ENCODE measurements at places on chromosomes 7 and 10. TPM values are rescaled to one million over a fixed set of nuclear protein-coding genes. Genes with fewer than 3 reads are reported as not detected.

GRCh38 chr7:139108266-139109187, 993 bp downstream of the ZC3HAV1 start:
- H3K4me1 ChIP-seq = peaks cover 28% of the 10 kb centered on the region
- peak overlapping the region; percentile 90 for H3K27ac ChIP-seq
- DNase-seq = peak; percentile 58
- H3K4me3 ChIP-seq = peak overlapping the region; percentile 95
- H3K27me3 ChIP-seq = no peaks in the 10 kb centered on the region
- H3K36me3 ChIP-seq = peaks cover 1% of the 10 kb centered on the region

- H3K27me3 ChIP-seq = no peaks in the 10 kb centered on the region
- no peak for DNase-seq
- no peak overlapping the region for H3K27ac ChIP-seq
- no peaks in the 10 kb centered on the region for H3K36me3 ChIP-seq
- H3K4me1 ChIP-seq = peaks cover 18% of the 10 kb centered on the region
These were observed 66.1 kb downstream of the STEAP1B start for GRCh38 chr7:22433710-22434460.

- no peak for DNase-seq
- H3K36me3 ChIP-seq = peaks cover 62% of the 10 kb centered on the region
- no peaks in the 10 kb centered on the region for H3K27me3 ChIP-seq
- H3K27ac ChIP-seq = no peak overlapping the region
- H3K4me3 ChIP-seq = no peak overlapping the region
These were observed 42.5 kb downstream of the NUP205 start for GRCh38 chr7:135600226-135600625.

DNA sequence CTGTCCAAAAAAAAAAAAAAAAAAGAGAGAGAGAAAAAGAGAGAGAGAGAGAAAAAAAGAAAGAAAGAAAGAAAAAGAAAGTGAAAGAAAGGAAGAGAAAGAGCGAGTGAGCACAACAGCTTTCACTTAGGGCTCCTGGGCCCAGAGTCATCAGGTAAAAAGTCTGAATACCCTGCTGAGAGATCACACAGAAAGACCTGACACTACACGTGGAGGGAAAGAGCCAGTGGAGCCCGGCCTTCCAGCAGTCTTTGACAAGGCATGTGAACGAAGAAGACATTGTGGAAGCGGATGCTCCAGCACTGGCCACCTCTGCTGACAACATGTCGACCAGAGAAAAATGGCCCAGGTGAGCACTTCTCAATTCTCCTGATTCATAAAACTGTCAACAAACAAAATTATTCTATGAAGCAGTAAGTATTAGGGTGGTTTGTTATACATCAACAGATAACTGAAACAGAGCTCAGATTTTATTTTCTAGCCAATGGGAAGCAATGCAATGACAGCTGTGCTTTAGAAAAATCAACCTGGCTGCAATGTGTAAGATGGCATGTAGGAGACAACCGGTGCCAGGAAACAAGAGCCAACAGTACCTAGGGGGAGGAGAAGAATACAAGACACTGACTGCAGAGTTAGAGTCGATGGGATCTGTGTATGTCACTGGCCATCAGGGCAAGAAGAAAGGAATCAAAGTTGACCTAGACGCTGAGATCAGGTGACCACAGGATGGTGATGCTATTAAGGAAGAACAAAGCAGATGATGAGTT, 4.4 kb downstream of the RNF216 start:
- H3K27me3 ChIP-seq = no peaks in the 10 kb centered on the region
- peaks cover 28% of the 10 kb centered on the region for H3K4me1 ChIP-seq
- no peak for DNase-seq
- H3K27ac ChIP-seq = peak overlapping the region; percentile 61
- H3K4me3 ChIP-seq = no peak overlapping the region

GRCh38 chr7:28926871-28927597, 31.1 kb downstream of the TRIL start:
- H3K27me3 ChIP-seq = no peaks in the 10 kb centered on the region
- H3K4me3 ChIP-seq = peak overlapping the region; percentile 61
- no peaks in the 10 kb centered on the region for H3K36me3 ChIP-seq
- H3K4me1 ChIP-seq = peaks cover 10% of the 10 kb centered on the region

ANKRD30A gene
- not detected for total RNA-seq

DNA sequence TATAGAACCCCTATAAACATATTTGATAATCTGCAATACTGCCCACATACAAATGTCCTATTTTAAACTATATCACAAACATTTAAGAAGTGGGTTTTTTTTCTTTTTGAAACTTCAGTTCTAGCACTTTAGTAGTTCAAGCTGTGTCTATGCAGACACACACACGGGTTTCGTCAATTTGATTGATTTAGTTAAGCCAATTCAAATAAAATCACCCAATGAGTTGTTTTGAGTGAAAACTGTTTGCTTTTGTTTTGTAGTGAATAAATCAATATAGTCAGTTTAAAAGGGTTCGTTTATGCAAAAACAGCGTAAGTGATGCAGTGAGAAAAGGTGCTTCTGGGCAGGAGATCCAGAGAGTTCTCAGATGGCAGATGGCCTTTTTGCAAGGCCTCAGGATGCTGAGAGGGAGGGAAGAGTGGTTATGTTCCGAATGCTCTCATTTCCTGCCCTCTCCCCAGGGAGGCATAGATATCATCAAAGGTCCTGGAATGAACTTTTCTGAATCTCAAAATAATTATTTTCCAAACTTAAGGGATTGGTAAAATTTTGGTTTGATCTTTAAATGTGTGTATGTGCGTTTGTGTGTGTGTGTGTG, 102.7 kb downstream of the AGMO start:
- H3K4me3 ChIP-seq = no peak overlapping the region
- no peak overlapping the region for H3K27ac ChIP-seq
- H3K27me3 ChIP-seq = no peaks in the 10 kb centered on the region
- H3K36me3 ChIP-seq = no peaks in the 10 kb centered on the region
- no peaks in the 10 kb centered on the region for H3K4me1 ChIP-seq

POMZP3 gene
- 13.3 TPM for total RNA-seq

GDF2 gene
- not detected for total RNA-seq

- no peak for DNase-seq
- H3K27ac ChIP-seq = no peak overlapping the region
- H3K4me3 ChIP-seq = no peak overlapping the region
- peaks cover 17% of the 10 kb centered on the region for H3K36me3 ChIP-seq
- H3K4me1 ChIP-seq = peaks cover 23% of the 10 kb centered on the region
- no peaks in the 10 kb centered on the region for H3K27me3 ChIP-seq
These were observed 2.1 kb downstream of the SLC4A2 start for GRCh38 chr7:151061213-151062110.

GRCh38 chr10:29636178-29636577, 1.4 kb upstream of the SVIL start:
- no peak overlapping the region for H3K4me3 ChIP-seq
- no peaks in the 10 kb centered on the region for H3K36me3 ChIP-seq
- H3K4me1 ChIP-seq = no peaks in the 10 kb centered on the region
- H3K27ac ChIP-seq = no peak overlapping the region
- H3K27me3 ChIP-seq = no peaks in the 10 kb centered on the region
- DNase-seq = no peak

- H3K36me3 ChIP-seq = no peaks in the 10 kb centered on the region
- H3K4me1 ChIP-seq = no peaks in the 10 kb centered on the region
- H3K27me3 ChIP-seq = no peaks in the 10 kb centered on the region
- H3K27ac ChIP-seq = no peak within 1 kb of the TSS
These were observed at the start of gene FRMPD2 for GRCh38 chr10:48274636-48275035. Gene FRMPD2 (minus strand): TSS chr10:48274696. CDS start chr10:48274567, 129 bp downstream.

FGL2 gene
- total RNA-seq = 7.0 TPM

AUTS2 gene
- total RNA-seq = 37.4 TPM

ACTR3C gene
- total RNA-seq = 20.7 TPM

MOGAT3 gene
- not detected for total RNA-seq

DNA sequence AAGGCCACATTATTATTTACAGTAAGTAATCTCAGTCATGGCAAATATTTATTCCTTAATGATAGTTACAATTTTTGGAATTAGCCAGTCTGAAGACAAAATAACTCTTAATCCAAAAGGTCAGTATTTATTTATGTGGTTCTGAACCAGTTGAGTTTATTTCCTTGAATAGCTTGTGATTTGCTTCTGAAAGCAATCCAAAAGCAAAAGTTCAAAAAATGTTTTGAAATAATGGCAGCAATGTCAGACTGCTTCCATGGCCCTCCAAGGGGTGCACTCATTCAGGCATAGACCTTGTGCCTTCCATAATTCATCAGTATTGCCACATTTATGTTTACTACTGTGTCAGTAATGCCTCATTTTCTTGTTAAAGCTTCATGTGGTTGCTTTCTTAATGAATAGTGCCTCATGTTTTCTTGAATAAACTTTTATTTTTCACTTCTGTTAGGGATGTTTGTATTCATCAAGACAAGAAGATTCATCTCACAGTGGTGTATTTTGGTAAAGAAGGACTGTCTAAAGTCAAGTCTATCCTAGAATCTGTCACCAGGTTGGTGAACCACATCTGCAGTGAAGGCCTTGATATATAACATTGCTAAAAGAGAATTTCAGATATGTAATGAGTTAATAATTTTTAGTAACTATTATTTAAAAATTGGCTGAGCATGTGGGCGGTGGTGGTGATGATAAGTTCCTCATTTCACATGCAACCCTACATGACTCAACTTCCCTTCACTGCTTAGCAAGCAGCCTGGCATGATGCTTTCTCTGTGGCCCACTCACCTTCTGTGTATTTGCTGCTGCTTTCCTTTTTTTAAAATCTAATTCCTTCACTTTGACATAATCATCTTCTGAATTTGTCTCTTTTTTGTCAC, 22.0 kb downstream of the CSGALNACT2 start:
- DNase-seq = no peak
- H3K27me3 ChIP-seq = no peaks in the 10 kb centered on the region
- H3K4me3 ChIP-seq = no peak overlapping the region
- H3K4me1 ChIP-seq = peaks cover 8% of the 10 kb centered on the region
- peaks cover 7% of the 10 kb centered on the region for H3K36me3 ChIP-seq

DNA sequence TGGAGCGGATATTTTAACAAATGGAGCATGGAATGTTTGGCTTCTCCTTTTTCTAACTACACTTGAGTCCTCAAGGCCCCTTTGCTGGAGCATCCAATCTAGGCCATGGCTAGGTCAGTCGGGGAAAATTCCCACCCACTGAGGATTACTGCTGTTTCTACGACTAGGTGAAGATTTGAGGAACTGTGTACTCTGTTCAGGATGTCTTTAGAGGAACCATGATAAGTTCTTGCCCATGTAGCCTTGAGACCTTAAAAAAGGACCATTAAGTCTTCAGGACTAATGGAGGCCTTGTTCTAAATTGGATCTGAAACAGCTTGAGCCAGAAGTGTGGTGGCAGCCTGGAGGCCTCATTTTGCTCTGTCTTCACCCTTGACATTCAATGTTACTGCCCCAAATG, 6.2 kb downstream of the AGK start:
- H3K4me1 ChIP-seq = peaks cover under 1% of the 10 kb centered on the region
- peaks cover 5% of the 10 kb centered on the region for H3K36me3 ChIP-seq
- no peak overlapping the region for H3K27ac ChIP-seq

DNA sequence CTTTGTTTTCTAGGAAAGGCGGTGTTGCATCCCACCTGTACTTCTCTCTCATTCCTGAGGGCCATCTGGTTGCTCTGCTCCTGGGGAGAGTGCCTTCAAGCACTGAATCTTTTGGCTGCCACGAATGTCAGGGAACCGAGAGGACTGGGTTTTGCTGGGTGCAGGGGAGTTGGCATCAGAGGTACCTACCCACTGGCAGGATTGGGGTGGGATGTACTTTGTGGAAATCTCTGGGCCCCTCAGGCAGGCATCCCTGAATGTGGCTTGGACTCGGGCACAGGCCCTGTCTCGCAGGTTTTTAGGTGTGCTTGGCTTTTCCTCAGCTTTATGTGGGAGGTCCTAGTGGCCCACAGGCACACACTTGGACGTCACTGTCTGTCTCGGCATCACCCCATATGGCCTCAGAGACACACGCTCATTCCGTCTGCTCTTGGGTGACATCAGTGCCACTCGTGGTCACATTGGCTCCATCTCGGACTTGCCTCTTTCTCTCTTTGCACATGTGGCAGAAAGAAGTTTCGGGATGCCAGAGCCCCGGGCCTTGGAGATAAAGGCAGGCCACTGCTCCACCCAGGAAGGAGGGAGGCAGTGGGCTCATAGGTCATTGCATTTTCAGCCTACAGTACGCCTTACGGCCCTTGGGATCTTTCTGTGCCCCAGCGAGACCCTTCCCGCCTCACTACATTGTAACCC, 325.6 kb downstream of the ZNF716 start:
- H3K4me1 ChIP-seq = no peaks in the 10 kb centered on the region
- no peak overlapping the region for H3K4me3 ChIP-seq
- H3K36me3 ChIP-seq = no peaks in the 10 kb centered on the region
- DNase-seq = no peak

GRCh38 chr7:50307368-50308032, 3.0 kb downstream of the IKZF1 start:
- no peaks in the 10 kb centered on the region for H3K27me3 ChIP-seq
- peaks cover 43% of the 10 kb centered on the region for H3K4me1 ChIP-seq
- H3K4me3 ChIP-seq = peak overlapping the region; percentile 74
- DNase-seq = peak; percentile 73
- H3K36me3 ChIP-seq = peaks cover 5% of the 10 kb centered on the region

- H3K27ac ChIP-seq = no peak overlapping the region
- no peak overlapping the region for H3K4me3 ChIP-seq
- DNase-seq = no peak
- peaks cover 4% of the 10 kb centered on the region for H3K4me1 ChIP-seq
- H3K36me3 ChIP-seq = no peaks in the 10 kb centered on the region
These were observed 917.0 kb downstream of the TYW1 start for GRCh38 chr7:67913604-67914003.

PRKG1 gene
- not detected for total RNA-seq

DNA sequence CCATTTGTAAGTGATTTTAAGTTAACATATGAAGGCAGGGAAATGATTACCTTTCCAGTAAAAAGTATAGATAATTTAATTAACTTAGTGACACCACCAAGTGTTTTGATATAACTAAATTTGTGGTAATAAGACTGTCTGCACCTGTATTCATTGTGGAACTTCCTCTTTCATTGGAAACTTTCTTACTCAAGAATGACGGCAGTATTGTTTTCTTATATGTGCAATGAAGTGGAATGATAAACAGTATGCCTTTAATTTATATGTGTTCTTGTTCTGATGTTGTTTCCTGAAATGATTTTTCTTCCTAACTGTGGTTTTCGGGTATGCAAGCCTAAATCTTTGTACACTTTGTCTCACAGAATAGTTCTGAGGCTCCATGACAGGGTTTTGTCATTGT, 46.4 kb downstream of the CASD1 start:
- H3K36me3 ChIP-seq = peaks cover 14% of the 10 kb centered on the region
- H3K4me1 ChIP-seq = peaks cover 19% of the 10 kb centered on the region
- peak; percentile 57 for DNase-seq
- no peaks in the 10 kb centered on the region for H3K27me3 ChIP-seq
- H3K4me3 ChIP-seq = no peak overlapping the region

FAM25A gene
- total RNA-seq = not detected

CFTR gene
- total RNA-seq = not detected

GRCh38 chr7:128591705-128592104, 80.4 kb upstream of the GARIN1A start:
- H3K4me1 ChIP-seq = no peaks in the 10 kb centered on the region
- H3K4me3 ChIP-seq = no peak overlapping the region
- peaks cover 27% of the 10 kb centered on the region for H3K36me3 ChIP-seq
- no peak overlapping the region for H3K27ac ChIP-seq
- no peak for DNase-seq

- H3K36me3 ChIP-seq = no peaks in the 10 kb centered on the region
- H3K27me3 ChIP-seq = no peaks in the 10 kb centered on the region
- no peak for DNase-seq
- no peak overlapping the region for H3K4me3 ChIP-seq
These were observed 252.1 kb downstream of the DOCK4 start for GRCh38 chr7:111954056-111954455.

All from B cell (primary cell).